ENCODE measurements at places on chromosomes 11 and 22. TPM values are rescaled to one million over a fixed set of nuclear protein-coding genes. Genes with fewer than 3 reads are reported as not detected.

DNA sequence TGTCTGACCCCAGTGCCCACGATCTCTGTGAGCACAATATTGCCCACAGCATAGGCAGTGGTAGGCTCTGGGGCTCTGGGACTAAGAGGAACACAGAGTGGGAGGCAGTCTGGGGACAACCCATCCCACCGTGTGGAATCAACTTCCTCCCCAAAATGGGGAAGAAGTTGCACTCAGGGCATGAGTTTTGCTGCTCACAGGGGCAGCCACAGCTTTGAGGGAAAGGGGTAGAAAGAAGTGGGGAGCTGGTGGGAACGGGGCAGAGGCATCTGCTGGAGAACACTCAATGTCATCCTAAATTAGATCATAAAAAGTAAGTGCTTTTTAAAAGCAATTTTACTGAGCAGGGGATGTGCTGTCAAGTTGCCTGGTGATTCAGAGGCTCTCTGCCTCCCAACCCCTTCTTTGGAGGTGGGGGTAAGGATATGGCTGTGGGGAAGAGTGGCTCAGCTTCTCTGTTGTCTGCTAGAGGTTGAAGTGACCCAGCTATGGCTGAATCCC, 233.8 kb upstream of the NCAM1 start:
- no peak for DNase-seq

- no peak for DNase-seq
Measured at GRCh38 chr11:119470317-119471291, 47.6 kb upstream of the THY1 start.

DNA sequence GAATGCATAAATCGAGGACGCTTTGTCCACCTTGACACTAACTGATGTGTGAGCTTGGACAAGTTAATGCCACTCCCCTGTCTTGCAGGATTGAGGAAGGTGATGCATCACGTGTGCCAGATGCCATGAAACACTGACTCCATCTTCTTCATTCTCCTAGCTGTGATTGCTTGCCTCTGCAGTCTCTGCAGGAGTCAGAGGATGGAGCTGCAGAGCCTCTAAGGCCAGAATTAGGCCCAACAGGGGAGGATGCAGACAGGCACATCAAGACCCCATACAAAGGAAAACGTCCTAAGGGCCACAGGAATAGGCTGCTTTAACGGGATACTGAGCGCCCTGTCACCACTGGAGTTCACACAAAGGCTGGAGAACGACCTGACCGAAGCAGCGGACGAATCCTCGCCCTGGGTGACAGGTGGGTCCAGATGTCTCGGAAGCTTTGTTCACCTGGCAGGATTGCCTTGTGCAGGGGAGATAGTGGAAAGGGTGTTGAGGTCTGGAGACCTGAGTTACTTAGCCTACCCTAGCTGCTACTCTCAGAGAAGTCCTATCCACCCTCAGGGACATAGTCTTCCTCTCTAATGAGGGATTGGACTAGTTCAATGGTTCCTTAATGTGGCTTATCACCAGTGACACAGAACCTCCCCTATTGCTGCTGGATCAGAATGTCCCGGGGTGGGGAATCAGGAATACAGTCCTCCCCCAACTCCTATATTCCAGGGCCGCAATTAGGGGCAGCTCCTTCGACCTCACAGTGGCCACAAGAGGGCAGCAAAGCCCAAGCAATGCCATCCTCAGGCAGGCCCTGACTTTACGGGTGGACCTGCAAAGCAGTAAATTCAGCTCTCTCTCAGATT, 32.4 kb downstream of the DBX1 start:
- DNase-seq: peak; percentile 89

MCAM gene
- 79.5 TPM for total RNA-seq

GRCh38 chr11:32103941-32104340, 13.1 kb downstream of the RCN1 start:
- no peak for DNase-seq

DNA sequence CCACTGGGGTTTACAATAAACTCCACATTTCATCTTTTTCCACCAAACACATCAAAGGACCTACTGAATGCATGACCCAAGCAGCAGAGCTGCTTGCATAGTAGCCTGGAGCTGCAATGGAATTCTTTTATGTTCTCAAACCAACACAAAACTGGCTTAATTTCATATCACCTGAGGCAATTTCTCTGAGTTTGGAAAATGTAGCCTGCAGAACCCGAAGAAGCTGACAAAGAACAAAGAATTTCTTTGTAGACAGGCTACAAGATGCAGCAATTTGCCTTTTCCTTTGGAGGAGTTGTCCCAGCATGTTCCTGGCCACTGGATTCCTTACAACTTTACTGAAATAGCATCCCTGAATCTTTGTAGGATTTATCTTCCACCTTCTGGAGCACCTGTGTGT, 5.5 kb upstream of the TECTA start:
- no peak for DNase-seq

- DNase-seq: no peak
Measured at GRCh38 chr11:60336767-60337391, 9.8 kb downstream of the MS4A6E start.

APOA4 gene
- total RNA-seq: not detected

RFPL2 gene
- not detected for total RNA-seq

OR51B5 gene
- total RNA-seq: not detected

OMP gene
- not detected for total RNA-seq

ASCL2 gene
- total RNA-seq: 1.6 TPM

CELSR1 gene
- 20.4 TPM for total RNA-seq

DNA sequence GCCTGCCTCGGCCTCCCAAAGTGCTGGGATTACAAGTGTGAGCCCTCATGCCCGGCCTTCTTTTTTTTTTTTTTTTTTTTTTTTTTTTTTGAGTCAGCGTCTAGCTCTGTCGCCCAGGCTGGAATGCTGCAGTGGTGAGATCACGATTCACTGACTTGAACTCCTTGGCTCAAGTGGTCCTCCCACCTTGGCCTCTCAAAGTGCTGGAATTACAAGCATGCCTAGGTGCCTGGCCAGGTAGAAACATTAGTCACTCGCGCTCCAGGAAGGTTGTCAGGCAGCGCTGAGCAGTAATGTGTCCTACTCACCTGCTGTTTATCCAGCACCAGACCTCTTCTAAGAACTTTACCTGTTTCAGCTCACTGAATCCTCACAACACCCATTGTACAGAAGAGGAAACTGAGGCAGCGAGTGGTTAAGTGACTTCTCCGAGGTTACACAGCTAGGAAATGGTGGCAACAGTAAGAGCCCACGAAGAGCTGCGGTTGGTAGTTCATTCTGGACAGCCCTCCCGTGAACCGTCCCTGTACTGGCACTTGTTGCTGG, 496 bp upstream of the CST6 start:
- DNase-seq: peak; percentile 53

- no peak for DNase-seq
Measured at GRCh38 chr11:120227228-120227852, 12.6 kb upstream of the POU2F3 start.

MYEOV gene
- 0.14 TPM for total RNA-seq

- DNase-seq: no peak
Measured at GRCh38 chr22:43852573-43853327, 9.6 kb downstream of the SULT4A1 start.

TCN2 gene
- 38.1 TPM for total RNA-seq

TPBGL gene
- total RNA-seq: 0.21 TPM

EMID1 gene
- total RNA-seq: 13.2 TPM

DNA sequence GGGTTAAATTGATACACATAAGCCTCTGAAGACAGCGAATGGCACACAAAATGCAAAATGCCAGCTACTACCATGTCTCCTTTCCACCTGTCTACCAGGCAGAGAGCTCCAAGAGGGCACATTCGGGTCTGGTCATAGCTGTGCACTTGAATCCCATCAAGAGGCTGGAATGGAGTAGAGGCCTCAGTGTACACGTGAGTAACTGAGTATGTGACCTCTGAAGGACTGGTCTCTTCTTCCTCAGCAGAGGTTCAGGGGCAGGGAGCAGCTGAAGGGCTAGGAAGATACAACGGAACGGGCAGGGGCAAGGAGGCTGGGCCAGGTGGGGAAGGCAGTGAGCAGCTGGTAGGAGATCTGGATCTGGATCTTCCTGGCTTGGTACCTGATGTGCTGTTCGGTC, 56.3 kb upstream of the PHOX2A start:
- no peak for DNase-seq

GRCh38 chr11:61763930-61764605, 11.6 kb downstream of the MYRF start:
- no peak for DNase-seq

GRCh38 chr11:109956124-109956793, 136.9 kb upstream of the ZC3H12C start:
- DNase-seq: no peak

GRCh38 chr22:20312396-20313191, 7.3 kb downstream of the DGCR6L start:
- no peak for DNase-seq

DNA sequence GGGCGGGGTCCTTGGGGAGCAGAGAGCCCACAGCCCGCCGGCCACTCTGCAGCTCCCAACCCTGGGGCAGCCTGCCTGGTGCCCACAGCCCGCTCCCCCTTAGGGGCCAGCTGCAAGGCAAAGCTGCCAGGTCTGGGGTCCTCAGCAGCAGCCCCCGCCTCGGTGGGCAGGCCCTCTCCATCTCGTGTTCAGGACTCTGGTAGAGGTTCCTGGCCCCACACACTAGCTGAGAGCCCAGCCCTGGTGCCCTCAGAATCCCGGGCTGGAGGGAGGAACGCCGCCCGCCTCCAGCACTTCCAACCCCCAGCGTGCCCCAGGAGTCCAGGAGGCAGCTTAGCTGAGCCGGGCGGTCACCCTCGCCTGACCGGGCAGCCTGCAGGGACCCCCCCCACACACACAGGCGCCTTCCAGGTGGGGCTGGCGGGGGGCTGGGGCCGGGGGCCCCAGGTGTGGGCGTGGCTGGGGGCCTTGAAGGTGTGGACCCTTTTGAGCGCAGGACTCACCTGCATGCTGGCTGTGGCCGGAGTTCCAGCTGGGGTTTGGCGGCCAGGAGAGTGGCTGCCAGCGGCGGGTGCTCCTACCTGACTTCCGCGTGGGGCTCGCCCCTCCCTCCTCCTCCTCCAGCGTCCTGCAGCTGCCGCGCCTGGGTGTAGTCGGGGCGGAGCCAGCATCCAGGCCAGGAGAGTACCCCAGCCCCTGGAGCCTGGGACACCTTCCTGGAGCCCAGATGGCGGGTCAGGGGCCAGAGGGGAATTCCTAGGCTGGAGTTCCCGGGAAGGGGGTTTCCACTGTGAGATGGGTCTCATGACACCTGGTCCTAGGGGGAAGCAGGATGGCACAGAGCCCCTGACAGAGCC, at the start of gene ANO9:
Gene ANO9, minus strand, starts transcription at position 594 of the 857 bp plus-strand sequence. Its CDS starts 85 bp downstream, at position 509.
- DNase-seq: peak; percentile 77

- DNase-seq: no peak
Measured at GRCh38 chr11:23236826-23237555, 376.7 kb upstream of the CCDC179 start.

DNA sequence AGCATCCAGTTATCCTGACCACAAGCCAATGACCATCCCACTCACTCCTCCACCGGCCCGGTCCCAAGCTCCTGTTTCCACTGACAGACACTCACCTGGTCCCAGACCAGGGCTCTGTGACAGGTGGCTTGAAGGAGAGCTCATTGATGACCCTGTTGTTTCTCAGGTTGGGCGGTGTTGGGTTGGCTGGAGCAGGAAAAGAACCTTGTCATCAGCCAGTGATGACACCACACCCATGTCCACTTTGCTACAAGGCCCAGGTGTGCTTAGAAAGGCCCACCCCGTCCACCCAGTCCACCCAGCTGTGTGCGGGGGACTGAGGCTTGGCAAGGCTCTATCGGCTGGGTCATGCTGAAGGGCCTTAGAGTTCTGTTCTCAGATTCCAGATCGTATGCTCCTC, 42.9 kb downstream of the GAB4 start:
- DNase-seq: no peak
